ENCODE measurements at places on chromosomes 2 and 18. TPM values are rescaled to one million over a fixed set of nuclear protein-coding genes. Genes with fewer than 3 reads are reported as not detected.

SKOR2 gene
- polyA plus RNA-seq = not detected

- DNase-seq = no peak
Observed at GRCh38 chr2:147525819-147526489, 318.9 kb upstream of the ACVR2A start.

- no peak for DNase-seq
Observed at GRCh38 chr2:26223018-26223417, 21.4 kb downstream of the HADHA start.

DNA sequence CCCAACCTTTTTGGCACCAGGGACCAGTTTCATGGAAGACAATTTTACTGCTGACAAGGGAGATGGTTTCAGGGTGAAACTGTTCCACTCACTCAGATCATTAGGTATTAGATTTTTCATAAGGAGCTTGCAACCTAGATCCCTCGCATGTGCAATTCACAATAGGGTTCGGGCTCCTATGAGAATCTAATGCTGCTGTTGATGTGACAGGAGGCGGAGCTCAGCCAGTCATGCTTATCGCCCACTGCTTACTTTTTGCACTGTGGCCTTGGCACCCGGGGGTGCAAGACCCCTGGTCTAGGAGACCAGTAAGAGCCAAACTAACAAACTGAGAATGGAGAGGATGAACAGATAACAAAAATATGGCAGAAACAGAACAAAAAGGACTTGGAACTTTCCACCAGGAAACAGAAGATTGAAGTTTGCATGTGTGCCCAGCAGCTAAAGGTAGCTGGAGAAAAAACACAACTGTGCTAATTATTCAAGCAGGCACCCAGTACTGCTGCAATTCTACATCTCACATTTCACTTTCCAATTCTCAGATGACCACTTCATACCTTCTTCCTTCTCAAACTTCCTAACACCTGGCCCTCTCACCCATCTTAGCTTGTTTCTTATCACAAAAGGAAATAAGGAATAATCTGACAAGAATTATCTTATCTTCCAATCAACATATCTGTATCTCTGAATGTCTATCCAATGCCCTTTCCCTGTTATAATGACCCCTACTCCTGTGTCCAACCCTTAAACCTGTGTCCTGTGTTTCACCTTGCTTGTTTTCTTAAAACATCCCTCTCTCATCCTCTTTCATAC lies 24.8 kb downstream of the SP3 start:
- DNase-seq = no peak

- no peak for DNase-seq
Observed at GRCh38 chr2:203685789-203686420, 20.5 kb upstream of the CD28 start.

DNA sequence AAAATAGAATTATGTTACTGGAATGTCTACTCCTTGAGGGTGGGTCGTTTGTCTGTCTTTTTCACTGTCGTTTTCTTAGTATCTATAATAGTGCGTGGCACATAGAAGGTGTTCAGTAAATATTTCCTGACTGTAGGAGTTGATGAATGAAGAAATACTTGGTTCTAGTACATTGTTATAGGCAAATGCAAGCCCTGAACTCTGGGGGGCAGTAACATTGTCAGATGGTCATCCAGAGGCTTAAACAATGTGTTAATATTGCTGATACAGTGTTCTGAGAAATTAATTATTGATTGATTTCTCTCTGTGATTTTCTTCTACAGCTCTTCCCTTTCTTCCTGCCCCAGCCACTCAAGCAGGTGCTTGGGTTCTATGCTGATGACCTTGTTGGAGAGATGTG lies 24.4 kb upstream of the THOC1 start:
- no peak for DNase-seq

DNA sequence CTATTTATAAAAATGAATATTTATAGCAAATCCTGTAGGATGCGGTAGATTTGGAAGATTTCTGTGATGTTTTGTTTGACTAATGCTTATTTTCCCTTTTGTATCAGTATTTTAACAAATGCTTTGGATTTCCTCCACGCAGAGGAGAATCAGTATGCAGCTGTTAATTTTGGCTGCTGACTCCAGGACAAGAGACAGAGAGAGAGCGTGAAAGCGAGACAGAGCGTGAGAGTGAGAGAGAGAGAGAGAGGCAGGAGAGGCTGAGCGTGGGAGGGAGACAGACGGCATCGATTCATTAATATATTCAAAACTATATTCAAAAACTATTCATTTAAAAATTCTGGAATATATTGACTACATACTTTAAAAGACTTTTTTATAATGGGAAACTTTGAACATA lies 62.5 kb downstream of the RRM2 start:
- no peak for DNase-seq

GRCh38 chr2:106053116-106053515 lies 141.0 kb downstream of the UXS1 start:
- DNase-seq = no peak

PROKR1 gene
- 0.40 TPM for polyA plus RNA-seq

DNA sequence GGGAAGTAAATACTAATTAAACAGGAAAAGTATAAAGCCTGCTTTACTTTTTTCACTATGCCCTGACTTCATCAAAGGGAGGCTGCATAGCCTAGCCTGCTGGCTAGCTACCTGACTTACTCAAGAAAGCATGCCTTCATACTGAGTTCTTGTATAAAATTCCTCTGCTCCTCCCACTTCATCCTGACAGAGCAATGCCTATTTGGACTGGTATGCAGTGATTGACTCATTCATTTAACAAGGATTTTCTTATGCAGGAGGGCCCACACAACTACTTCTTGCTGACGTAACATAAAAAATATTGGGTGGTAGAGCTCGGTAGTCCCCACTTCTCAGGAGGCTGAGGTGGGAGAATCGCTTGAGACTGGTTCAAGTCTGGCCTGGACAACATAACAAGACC lies 70.5 kb downstream of the PRPF40A start:
- DNase-seq = no peak

GRCh38 chr2:53668624-53669026 lies 99.0 kb upstream of the CHAC2 start:
- DNase-seq = no peak

ZDBF2 gene
- polyA plus RNA-seq = 14.3 TPM

Measured in left kidney (tissue), 8 donors.